ENCODE measurements at places on chromosomes 3 and 15.

DNA sequence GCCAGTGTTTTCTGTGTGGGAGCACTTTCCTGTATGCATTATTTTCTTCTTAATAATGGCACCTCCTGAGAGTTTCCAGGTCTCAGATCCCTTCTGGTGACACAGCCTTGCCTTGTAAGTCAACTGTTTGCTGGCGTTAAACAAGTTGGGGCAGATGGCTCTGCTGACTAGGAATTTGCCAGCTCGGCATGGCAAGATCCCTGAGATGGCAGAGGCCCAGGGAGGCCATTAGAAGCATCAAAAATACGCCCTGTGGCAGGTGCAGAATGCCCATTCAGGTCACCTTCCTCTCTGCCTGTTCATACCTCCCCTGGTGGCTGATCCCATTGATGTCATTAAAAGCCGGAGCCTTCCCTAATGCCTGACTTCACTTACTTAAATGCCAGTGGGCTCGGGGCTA, 320.9 kb upstream of the CTDSPL start:
- DNase-seq, result no peak

GRCh38 chr15:63090472-63090871, 31.2 kb upstream of the LACTB start:
- no peak for DNase-seq

- no peak for DNase-seq
These were observed 101.6 kb upstream of the RAD18 start for GRCh38 chr3:9064850-9065249.

DNA sequence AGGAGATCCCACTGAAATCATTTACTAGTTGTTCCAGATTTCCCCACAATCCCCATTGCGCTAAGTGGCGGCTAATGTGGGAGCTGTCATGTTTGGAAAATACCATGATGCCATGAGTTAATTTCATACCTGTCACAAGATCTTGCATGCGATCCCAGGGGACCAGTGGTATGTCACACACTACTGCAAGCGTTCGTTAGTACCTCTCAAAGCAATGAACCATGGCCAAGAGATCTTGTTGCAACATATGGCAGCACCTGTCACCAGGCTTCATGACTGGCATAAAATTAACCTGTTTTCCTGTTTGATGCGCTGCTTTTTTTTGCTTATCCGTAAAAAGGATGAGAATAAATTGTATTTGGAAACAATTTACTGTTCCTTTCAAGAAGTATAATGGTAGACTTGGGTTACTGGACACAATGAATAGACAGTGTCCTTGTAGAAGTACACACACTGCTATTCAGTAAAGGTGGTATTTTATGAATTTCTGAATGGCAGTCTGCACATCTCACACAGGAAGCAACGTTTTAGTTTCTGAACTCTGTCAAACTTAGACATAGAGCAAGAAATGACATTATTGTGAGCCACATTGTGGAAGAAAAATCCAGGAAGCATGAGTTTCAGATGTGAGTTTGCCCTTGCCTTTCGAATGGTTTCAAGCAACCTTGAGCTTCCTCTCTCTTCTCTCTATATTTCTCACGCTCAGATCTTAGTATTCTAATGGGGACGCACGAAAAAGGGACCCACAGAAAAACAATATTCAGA, 81.9 kb downstream of the CHL1 start:
- no peak for DNase-seq

GRCh38 chr3:171863920-171864319, 20.8 kb downstream of the TMEM212 start:
- no peak for DNase-seq

DNA sequence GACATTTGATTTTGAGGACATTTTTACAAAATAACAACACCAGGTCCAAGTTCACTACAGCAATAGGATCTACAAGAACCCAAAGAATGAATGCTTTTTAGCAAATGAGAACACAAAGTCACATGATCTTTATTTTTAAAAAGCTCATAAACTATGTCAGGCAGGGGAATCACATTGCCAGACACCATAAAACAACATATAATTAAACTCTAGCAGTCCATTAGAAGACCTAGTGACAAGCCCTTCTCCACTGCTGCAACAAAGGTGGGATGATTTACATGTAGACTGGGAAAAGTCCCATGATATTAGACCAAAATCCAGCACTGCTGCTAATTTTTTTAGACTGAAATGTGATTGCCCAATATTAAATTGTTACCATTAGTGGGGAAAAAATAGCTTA, 92.6 kb downstream of the FHIT start:
- DNase-seq, result no peak

DNA sequence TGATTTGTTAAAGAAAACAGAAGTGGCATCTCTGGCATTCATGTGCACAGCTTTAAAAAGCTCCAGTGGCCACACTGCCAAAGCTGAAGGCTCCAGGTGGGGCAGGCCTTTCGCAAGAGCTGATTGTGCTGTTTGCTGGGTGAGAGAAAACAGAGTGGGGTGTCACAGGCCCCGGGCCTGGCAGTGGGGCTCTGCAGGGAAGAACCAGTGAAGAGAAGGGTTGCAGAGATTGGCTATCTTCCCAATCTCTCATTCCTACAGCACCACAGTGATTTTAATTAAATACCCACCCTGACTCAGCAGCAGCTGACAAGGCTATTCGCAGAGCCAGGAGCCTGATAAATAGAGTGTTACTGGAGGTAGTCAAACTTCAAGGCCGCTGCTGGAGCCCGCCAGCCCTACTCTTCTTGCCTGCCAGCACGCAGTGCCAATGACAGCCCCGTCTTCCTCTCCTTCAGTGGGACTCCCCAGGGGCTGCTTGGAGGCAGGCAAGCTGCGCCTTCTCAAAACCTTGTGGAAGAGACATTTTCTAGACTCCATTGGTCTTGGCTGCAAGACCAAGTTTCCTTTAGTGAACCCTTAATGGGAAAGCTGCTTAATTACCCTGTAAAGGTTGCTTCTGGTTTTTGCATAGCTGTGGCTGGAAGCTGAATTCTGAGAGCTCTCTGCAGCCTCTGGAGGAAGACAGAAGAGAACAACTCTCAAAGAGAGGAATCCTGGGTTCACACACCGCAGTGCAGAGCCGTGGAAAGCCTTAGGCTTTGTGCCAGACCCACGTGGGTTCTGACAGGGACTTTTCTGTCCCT, 225.8 kb upstream of the SLCO3A1 start:
- no peak for DNase-seq

DNA sequence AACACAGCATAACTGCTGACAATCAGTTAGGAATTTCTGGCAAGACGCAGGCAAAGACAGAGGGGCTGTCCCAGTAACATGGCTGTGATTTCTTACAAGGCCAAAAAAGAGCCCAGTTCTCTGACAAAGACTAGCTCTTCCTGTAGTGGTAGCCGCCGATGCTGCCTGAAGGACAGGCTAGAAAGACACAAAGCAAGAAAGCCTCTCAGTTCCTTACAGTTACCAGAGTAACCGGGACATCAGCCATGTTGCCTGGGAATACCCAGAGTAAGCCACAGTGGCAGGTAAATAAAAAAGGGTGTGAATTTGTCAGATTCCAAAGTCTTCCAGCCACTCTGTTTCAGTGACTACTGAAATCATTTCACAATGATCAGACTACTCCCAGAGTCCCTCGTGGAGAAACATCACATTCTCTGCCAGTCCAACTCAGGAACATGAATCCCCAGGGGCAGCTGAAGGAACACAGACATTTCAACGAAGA, 493.6 kb upstream of the ADAMTS9 start:
- DNase-seq, result no peak

GRCh38 chr3:22862111-22862510, 341.0 kb upstream of the UBE2E2 start:
- no peak for DNase-seq

- no peak for DNase-seq
These were observed 1.6 kb upstream of the MTHFS start for GRCh38 chr15:79898369-79898768.

GRCh38 chr3:194761384-194761783, 75.7 kb downstream of the FAM43A start:
- DNase-seq, result no peak

DNA sequence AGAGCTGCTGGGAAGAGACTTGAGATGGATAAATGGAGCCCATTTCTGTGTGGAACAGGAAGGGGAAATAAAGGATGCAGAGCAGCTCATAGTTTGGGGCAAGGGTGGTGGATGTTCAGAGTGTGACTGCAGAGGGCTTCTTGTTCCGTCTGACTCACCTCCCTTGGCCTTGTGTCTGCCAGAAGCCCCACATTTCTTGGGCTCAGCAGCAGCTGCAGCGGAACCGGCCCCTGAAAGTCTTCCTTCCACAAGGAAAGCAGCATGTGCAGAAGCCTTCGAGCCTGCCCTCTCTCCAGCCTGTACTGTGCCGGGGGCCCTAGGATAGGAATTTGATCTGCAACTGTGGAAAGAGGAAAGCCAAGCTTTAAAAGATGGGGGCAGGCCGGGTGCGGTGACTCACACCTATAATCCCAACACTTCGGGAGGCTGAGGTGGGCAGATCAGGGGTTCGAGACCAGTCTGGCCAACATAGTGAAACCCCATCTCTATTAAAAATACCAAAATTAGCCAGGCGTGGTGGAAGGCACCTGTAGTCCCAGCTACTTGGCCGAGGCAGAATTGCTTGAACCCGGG, 11.5 kb downstream of the CDAN1 start:
- no peak for DNase-seq

- DNase-seq, result no peak
These were observed 12.4 kb upstream of the CACNA2D2 start for GRCh38 chr3:50515565-50516439.

- no peak for DNase-seq
These were observed 187.1 kb downstream of the ALCAM start for GRCh38 chr3:105553851-105554250.

DNA sequence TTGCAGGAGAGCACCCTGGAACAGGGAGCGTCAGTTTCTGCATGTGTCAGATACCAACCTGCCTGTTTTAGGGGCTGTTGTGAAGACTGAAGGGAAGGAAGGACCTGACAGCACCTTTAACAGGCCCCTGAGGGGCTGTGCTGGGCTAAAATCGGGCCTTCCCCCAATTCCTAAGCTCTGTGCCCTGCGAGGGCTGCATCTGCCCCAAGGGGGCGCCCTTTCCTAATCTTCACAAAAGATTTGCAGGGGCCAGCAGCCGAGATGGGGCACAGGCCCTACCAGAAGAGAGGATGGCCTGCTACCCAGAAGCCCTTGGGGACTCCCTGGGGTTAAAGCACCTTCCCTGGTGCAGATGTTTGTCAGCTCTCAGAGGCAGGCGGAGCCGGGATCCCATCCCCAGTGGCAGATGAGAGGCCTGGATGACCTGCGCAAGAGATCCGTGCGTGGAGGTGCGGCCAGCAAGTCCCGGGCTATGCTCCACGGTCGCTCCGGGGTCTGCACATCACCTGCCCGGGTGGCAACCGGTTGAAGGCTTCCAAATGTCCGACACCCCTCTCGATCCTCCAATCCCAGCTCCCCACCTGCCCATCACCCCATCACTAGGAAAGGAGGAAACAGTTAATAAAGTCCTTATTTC, 53.6 kb downstream of the RHCG start:
- no peak for DNase-seq

DNA sequence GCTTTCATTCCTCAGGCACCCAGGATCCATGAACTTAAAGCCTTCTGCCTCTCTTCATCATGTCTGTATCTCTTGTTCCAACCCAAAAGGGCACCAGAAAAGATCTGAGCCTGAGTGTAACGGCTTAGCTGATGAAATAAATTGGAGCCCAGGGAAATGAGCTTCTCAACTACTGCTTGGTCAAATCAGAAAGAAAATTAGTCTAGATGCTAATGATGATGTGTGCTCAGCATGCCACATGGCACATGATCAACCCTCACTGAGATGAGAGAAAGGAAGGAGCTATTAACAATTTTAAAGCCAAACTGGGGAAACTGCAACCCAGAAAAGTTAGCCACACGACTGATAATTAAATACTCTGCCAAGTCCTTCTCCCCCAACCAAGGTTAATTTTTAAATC, 325.7 kb downstream of the CNTN3 start:
- no peak for DNase-seq

- no peak for DNase-seq
These were observed 134.2 kb downstream of the FNDC3B start for GRCh38 chr3:172173316-172174254.

- DNase-seq, result no peak
These were observed 36.9 kb downstream of the APBA2 start for GRCh38 chr15:28922707-28923012.

DNA sequence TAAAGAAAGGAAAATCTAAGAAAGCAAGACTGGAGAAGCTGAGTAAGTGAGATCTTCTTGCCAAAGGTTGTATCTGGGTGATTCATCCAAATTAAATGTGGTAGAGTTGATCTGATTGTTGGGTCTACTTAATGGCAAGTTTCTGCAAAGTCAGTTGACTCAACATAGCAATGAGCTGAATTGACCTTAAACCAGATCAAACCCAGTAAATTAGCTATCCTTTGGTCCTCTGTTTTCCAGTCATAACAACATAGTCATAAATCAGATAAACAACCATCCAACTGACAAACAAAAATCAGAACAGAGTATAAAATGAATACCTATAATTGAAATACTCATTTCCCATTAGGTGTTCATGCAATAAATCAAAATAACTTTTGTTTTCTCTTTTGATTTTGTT, 142.6 kb upstream of the CFAP20DC start:
- DNase-seq, result no peak

DNA sequence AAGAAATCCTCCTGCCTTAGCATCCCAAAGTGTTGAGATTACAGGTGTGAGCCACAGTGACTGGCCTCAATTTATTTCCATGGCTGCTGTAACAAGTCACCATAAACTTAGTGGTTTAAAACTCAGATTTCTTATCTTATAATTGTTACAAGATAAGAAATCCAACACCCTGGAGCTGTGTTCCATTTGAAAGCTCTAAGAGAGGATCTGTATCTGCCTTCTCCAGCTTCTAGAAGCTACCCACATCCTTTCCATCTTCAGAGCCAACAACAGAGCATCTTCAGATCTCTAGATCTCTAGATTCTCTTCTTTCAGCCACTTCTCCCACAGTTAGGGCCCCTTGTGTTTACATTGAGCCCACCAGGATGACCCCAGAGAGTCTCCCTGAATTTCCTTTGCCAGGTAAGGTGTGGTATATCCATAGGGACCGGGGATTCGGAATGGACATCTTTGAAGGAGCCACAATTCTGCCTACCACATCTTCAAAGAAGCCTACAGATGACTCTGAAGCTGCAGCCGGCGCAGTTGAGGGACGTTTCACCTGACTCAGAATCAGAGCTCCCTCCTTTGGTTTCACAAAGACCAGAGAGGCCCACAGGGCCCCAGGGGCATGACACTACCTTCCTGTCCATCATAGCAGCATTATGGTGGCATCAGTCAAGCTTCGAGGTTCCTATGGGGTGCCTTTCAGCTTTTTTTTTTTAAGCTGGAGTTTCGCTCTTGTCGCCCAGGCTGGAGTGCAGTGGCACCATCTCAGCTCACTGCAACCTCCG, 87.0 kb upstream of the IGF1R start:
- no peak for DNase-seq
